Stimulated activated CD8-positive, alpha-beta memory T cell treated with anti-CD3 and anti-CD28 coated beads, Interleukin-15, amount 100 ng/mL, for 4 hours (primary cell): ENCODE measurements at places on chromosomes 6 and 20.

DNA sequence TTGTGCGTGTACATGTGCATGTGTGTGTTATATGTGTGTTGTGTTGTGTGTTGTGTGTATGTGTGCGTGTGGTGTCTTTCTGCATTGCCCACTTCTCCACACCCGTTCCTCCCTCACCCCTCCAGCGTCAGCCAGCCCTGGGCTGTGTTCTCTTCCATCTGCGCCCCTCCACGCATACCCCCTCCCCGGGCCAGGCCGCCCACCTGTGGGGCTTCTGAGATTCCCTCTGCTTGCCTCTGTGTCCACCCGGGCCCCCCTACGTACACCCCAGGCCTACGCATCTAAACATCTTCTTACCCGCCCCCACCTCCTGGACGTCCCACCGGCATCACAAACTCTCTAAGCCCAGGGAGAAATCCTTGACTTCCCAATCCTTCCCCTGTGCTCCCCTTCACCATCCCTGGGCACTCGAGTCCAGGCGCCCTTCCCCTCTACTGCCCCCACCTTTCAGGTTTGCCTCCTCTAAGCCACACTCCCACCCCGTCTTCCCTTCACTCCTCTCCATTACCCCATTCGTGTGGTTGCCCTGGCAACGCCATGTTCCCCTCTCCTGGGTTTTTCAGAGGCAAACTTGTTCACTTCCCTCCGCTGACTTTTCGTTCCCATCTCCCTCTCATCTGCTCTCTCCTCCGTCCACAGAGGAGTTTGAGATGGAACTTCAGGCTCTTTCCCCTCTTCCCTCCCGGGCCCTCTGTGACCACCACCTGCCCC, 81.7 kb upstream of the NNAT start:
- DNase-seq: no peak

GRCh38 chr20:44031781-44032582, 117.3 kb downstream of the TOX2 start:
- no peak for DNase-seq

GRCh38 chr6:42618105-42618504, 54.3 kb downstream of the UBR2 start:
- no peak for DNase-seq

GRCh38 chr6:125611573-125612344, 137.7 kb upstream of the HEY2 start:
- no peak for DNase-seq

- DNase-seq: no peak
Observed at GRCh38 chr20:38021087-38021772, 12.0 kb downstream of the TTI1 start.

GRCh38 chr6:113562248-113562647, 294.9 kb upstream of the MARCKS start:
- no peak for DNase-seq

DNA sequence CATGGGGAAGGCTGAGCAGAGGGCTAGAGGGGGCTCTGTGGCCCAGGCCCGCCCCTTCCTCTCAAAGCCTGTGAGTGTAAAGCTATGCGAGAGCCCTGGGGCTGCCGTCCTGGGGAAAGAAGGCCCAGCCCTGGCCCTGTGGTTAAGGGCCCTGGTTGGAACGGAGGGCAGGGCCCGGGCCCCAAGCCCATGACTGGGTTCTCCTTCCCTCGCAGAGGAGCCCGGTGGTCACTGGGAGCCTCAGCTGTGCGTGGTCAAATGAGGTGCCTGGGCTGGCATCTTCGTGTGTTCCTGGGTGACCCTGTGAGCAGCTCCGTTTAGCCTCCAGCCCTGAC, 56.0 kb downstream of the SMOC2 start:
- no peak for DNase-seq

- DNase-seq: no peak
Observed at GRCh38 chr6:34094474-34095135, 51.3 kb downstream of the GRM4 start.

DNA sequence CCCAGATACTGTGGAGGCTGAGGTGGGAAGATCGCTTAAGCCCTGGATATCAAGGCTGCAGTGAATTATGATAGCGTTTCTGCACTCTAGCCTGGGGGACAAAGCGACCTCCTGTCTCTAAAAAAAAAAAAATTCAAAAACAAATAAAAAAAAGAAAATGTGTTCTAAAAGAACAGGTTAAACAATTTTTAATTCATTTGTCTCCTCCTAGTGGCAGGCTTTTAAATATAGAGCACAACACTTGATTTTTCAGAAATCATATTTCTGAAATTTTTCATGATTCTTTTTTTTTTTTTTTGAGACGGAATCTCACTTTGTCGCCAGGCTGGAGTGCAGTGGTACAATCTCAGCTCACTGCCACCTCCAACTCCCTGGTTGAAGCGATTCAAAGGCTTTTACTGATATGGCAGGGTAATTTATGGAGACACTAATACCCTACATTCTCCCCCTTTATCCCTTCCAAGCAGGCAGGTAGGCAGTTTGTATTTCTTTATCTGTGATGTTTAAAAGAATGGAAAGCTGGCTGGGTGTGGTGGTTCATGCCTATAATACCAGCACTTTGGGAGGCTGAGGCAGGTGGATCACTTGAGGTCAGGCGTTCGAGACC, 8.7 kb upstream of the GTF3C6 start:
- no peak for DNase-seq

- DNase-seq: no peak
Observed at GRCh38 chr6:100554228-100554627, 89.5 kb upstream of the SIM1 start.

DNA sequence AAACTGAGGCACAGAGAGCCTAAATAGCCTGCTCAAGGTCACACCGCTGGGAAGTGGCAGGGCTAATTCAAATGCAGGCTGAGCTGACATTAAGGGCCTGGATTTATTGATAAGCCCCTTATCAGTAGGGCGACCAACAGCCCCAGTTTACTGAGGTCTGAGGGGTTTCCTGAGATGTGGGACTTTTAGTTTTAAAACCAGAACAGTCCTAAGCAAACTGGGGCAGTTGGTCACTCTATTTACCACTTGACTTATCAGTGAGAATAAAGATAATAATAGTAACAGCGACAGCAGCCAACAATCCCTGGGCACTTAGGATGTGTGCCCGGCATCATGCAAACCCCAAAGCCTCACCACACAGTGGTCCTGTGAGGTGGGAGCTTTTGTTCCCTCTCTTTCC, 27.6 kb downstream of the PREX1 start:
- DNase-seq: no peak

DNA sequence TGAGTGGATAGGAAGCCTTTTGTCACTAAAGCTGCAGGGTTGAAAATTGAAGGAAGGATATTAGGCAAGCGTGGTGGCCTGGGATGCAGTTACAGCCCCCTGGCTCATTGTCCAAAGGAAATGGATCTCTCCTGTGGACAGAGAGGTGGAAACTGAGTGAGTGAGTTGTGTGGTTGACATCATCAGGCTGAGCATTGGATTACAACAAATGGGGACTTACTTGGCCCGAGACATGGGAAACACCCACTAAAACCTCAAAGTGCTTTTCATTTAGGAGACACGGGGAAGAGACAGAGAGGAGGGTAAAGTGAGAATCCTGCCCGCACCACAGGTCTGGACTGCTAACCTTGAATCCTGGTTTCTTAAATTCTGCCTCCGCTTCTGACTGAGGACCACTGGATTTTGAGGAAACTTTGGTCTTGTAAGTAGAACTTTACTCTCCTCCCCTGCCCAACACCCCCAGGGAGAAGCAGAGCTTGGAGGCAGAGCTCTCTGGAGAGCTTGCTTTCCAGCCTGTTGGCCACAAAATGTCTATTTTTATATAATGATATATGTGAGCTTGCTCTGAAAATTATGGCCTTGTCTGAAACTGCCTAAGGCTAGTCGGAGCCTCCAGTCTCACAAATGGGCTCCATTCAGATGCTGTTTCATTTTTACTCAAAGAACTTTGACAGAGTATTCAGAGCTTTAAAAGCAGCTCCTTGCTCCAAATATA, at the start of gene PKIG:
TSS of gene PKIG (plus strand) at position 269 of the 715 bp plus-strand sequence. CDS start 31,978 bp downstream, outside the sequence.
- DNase-seq: no peak

DNA sequence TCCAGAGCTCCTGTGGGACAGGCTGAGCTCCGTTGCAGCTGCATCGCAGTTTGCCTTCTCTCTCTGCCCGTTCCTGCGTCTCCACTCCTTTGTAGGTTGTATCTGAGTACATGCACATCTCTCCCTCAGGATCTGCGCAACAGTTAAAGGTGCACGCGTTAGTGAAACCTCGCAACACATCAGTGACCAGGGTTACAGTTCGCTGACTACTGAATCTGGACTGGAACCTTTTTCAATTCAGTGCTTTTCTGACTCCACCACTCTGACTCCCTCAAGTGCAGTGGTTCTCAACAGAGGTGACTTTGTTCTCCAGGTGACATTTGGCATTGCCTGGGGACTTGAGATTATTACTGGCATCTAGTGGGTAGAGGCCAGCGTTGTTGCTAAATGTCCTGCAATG, 44.0 kb downstream of the UST start:
- no peak for DNase-seq

DNA sequence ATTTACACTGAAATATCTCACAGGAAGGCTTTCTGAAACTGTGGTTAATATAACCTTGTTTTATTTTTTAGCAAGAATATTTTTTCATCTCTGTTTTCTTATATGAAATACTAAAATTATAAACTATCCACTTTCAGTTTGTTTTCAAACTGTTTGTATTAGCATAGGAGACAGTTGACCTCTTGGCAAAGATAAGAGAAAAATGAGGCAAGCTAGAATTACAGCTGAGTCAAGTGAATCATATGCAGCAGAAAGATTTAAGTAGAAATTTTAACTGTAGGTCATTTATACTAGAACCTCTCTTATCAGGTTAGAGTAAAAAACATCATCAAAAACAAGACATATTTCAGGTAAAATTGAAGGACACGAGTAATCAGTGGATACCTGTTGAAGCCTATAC, 792.6 kb downstream of the PHF3 start:
- DNase-seq: no peak

DNA sequence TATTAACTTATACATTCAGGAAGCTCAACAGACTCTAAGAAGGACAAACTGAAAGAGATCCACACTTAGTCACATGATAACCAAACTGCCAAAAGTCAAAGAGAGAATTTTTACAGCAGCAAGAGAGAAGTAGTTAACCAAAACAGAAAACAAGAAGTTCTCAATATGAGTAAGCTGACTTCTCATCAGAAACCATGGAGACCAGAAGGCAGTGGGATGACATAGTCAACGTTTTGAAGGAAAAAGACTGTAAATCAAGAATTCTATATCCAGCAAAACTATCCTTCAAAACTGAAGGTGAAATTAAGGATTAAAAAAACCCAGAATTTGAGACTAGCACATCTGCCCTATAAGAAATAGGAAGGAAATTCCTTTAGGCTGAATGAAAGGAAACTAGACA, 60.4 kb downstream of the COL19A1 start:
- DNase-seq: no peak

- no peak for DNase-seq
Observed at GRCh38 chr6:138410972-138411880, 7.2 kb downstream of the HEBP2 start.

GRCh38 chr20:51326201-51326819, 216.2 kb downstream of the NFATC2 start:
- DNase-seq: peak; percentile 8

DNA sequence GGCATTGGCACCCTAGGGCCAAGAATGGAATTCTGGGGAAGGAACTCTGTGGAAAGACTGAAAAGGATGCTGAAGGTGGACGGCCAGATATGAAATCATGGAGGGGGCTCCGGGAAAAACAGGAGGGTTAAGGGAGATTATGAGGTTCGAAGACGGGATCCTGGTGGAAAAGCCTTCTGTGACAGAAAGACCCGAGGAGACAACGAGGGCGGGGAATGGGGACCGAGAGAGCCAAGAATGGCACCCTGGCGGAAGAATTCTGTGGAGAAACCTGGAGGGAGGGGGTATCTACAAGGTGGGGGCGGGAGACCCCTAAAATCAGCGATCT, 426 bp downstream of the TRMT6 start:
- no peak for DNase-seq

DNA sequence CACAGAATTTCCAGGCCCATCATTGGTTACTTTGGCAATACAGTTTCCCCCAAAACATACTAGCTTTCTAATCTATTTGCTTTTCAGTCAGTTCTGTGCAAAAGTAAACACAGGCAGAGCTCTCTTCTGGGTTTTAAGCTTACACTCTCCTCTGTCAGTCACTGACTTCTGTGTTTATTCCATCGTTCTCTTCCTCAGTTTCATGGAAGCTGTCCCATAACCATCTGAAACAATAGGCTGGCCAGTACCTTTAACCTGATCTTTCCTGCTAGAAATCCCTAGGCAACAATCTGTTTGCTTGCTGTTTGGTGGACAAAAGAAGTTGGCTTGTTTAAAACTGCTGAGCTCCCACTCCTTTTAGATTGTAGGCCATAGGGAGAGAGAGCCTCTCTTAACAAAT, 431.5 kb downstream of the HACE1 start:
- no peak for DNase-seq
